ENCODE measurements at places on chromosomes 3 and 15.
A peak's percentile ranks its signal among the peaks of the same experiment; 100 is the strongest.

GRCh38 chr15:63978511-63979261, 67.6 kb downstream of the DAPK2 start:
- DNase-seq: no peak

GRCh38 chr3:193816656-193817311, 223.8 kb downstream of the OPA1 start:
- DNase-seq: peak; percentile 80

- no peak for DNase-seq
Measured at GRCh38 chr3:181081930-181082329, 92.4 kb upstream of the DNAJC19 start.

DNA sequence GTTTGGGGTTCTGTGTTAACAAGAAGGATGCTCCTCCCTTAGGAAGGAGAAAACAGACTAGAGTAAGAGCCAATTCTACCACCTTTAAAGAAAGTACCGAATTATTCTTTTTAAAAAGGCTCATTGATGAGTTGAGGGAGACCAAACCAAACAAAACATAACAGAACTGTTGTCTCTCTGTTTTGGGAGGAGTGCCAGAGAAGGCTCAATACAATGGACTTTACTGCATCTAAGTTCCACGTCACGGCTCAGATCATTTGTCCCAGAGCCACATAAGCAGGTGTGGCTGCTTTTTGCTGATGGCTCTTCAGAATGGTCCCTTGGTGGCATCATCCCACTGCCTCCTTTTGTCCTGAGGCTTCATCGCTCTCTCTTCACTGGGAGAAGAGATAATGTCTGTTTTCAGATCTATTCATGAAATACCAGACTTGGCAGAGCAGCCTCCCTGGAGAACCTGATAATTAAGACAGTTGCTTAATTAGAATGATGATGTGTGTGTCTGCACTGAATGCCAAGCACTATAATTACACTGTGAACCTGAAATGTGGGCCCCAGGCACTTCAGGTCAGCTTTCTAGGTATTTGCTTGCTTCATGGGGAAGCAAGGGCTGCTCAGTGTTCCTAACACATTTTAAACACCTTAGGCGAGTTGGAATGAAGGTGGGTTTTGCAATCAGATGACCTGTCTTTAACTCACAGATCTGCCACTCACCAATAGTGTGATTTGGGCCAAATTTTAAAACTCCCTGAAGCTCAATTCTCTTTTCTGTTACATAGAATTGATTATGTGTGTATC, 335.2 kb upstream of the MCTP2 start:
- DNase-seq: no peak

DNA sequence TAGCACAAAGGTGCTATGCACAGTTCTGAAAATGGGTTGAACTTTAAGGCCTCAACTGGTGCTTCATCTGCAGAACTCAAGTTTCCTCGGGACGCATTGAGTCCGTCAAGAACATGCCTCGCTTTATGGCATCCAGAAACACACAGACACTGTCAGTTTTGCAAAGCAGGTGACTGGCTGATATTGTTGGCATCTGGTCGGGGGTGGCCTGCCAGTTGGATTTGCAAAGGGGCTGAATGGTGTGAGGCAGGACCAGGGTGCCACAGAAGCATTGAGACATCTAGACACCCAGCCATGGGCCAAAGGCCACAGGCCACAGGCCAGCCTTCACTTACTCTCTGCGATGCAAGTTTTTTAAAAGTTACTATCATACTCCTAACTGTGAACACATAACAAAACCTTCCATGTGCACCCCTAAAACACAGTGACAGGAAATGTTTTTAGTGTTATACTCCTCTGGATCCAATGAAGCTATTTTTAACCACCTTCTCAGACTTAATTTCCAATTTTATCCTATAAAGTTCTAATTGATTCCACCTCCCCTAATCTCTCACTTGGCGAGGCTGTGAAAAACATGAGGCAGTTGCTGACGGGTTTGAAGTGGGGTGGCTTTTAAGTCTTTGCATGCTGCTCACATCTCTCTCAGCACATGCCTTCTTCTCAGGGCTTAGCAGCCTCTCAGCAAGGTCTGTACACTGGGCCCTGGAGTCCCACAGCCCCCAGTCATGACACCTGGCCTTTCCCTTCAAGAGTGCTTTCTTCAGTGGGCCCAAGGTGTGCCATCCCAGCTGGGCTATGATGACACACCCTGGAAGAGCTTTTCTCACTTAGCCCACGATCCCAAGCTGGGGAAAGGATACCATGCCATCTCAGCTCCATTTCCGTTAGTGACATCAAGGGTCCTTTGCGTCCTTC, 38.5 kb upstream of the DUSP7 start:
- DNase-seq: no peak
